ENCODE measurements at places on chromosomes 5 and 9.

DNA sequence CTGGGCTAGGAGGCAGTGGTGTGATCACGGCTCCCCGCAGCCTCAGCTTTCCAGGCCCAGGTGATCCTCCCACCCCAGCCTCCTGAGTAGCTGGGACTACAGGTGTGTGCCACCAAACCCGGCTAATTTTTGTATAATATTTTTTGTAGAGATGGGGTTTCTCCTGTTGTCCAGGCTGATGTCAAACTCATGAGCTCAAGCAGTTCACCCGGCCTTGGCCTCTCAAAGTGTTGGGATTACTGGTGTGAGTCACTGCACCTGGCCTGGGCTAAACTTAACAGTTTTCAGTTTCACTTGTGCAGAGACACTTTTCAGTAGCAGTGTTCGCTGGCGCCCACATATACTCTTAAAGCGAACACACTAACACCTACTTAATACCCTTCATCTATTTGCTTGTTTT, 205.6 kb upstream of the ZNF608 start:
- DNase-seq = peak; percentile 18

GRCh38 chr5:92163906-92164305, 780.8 kb upstream of the ARRDC3 start:
- DNase-seq = no peak

- no peak for DNase-seq
Measured at GRCh38 chr5:135156337-135156714, 122.3 kb upstream of the PITX1 start.

GRCh38 chr5:128213340-128213739, 129.8 kb downstream of the SLC12A2 start:
- DNase-seq = peak; percentile 57

DNA sequence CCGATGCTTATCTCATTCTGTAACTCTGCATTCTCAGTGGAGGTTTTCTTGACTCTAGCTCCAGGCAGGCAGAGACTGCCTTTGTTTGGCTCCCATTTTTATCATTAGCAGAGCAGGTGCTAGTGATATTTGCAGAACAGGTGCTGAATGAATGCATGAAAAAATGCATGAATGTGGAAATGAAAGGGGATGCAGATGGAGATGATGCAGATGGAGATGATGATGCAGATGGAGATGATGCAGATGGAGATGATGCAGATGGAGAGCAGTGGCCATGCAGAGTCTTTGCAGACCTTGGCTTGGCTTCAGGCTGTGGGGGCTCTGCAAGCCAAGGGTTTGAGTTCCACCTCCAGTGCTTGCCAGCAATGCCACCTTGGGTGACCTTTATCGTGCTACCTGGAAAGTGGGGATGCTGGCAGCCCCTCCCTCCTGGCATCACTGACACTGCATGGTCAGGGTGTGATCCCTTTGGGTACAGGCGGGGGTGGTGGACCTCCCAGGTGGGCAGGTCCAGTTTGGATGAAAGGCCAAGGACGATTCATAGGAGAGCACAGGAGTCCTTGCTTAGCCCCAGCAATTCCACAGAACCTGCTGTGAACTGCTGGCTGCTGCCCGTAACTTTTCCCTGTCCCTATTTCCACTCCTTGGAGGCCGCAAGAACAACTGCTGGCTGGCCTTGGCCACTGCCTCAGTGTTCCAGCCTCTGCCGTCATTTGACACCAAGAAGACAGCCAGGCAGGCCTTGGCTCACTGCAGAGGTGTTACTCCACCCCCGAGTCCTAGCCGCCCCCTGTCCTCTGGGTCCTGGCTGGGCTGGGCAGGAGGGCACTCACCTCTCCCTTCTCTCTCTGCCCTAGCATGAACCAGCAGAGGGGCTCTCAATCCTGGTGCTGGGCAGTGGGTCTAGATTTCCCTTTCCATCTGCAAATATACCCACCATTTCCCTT, 33.0 kb downstream of the ERGIC1 start:
- no peak for DNase-seq
